ENCODE measurements at places on chromosomes 1 and 21.

DNA sequence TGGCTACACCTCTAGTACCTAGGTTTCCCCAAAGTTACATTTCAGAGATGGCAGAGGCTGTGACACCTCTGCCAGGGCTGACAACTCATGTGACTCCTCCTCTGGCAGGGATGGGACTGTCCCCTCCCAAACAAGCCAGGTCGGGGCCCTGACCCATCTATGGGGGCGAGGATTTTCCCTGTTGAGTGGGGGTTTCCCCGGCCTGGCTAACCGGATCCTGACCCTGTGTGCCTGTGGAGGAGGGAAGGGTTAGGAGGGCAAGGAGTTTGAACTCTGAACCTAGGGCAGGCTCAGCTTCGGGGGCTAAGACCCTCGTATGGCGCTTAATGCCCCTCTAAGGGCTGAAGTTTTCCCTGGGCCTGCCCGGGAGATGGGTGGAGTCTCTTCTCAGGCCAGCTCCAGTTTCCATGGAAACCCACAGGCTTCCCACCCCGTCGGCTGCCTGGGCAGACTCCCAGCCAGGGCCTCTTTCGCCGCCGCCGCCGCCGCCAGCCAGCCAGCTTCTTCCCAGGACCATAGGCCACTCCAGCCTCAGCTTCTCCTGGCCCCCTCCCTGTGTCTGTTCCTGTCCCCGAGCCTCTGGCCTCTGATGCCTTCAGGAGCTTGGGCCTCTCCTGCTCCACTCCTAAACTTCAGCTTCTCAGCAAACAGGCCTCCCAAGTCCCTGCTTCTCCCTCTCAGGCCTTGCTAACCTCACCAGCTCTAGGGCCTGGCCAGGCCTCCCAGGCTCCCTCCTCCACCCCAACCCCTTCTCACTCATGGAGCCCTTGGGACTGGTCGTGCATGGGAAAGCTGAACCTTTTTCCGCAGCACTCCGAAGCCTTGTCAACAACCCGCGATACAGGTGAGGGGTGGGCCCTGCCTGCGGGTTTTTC is at the start of gene BTBD19:
Gene BTBD19, plus strand, starts transcription at position 461 of the 875 bp plus-strand sequence. Its CDS starts 298 bp downstream, at position 759.
- H3K27me3 ChIP-seq: no peaks in the 10 kb centered on the region
- peak; percentile 90 for DNase-seq
- H3K4me1 ChIP-seq: peaks cover 58% of the 10 kb centered on the region
- H3K36me3 ChIP-seq: peaks cover 32% of the 10 kb centered on the region
- H3K27ac ChIP-seq: peak within 1 kb of the TSS; percentile 99

DNA sequence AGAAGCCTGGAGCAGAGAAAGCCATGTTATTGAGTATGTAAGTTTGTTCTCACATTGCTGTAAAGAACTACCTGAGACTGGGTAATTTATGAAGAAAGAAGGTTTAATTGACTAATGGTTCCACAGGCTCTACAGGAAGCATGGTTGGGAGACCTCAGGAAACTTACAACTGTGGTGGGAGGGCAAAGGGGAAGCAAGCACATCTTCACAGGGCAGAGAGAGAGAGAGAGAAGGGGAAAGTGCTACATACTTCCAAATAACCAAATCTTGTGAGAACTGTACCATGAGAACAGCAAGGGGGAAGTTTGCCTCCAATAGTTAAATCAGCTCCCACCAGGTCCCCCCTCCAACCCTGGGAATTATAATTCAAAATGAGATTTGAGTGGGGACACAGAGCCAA is 302.7 kb downstream of the ST6GALNAC3 start:
- no peak for DNase-seq
- no peaks in the 10 kb centered on the region for H3K27me3 ChIP-seq
- H3K36me3 ChIP-seq: no peaks in the 10 kb centered on the region

DNA sequence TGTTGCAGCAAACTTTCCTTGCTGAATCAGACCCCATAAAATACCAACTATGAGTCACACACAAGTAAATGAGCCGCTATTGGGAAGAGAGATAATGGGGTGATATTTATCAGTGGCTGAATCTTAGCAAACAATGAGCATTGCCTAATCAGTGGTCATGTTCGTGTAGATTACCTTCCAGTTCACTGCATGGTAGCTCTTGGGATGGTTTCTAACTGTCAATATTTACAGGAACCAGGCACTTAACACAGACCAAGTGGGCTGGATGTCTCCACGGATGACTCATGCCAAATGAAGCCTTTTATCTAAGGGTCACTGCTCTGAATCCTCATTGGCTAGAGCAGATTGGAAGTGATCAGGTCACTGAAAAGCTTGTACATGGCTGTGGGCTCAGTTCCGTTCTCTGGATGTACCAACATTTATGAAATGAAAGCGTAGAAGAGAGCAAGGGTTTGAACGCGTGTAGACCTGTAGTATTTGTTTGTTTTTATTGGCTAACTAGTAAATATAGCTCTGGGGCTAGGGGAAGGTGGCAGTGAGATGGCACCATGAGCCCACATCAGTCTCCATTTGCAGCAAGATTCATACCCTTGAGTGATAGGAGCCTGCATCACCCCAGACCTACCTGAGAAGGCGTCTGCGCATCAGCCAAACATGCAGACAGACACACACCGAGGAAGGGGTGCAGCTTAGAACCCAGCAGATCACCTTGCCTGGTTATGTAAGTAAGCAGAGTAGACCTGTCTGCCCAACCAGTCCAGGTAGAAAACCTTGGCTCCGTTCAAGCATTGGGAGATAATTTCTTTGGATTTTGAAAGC is 153.3 kb downstream of the TOMM20 start:
- H3K4me1 ChIP-seq: peaks cover 35% of the 10 kb centered on the region
- H3K27me3 ChIP-seq: no peaks in the 10 kb centered on the region
- no peak for DNase-seq
- no peaks in the 10 kb centered on the region for H3K36me3 ChIP-seq

- no peak overlapping the region for H3K27ac ChIP-seq
- no peak for DNase-seq
- H3K27me3 ChIP-seq: no peaks in the 10 kb centered on the region
- no peaks in the 10 kb centered on the region for H3K36me3 ChIP-seq
- no peak overlapping the region for H3K4me3 ChIP-seq
- H3K4me1 ChIP-seq: no peaks in the 10 kb centered on the region
Measured at GRCh38 chr21:18478513-18478912, 74.9 kb upstream of the TMPRSS15 start.

DNA sequence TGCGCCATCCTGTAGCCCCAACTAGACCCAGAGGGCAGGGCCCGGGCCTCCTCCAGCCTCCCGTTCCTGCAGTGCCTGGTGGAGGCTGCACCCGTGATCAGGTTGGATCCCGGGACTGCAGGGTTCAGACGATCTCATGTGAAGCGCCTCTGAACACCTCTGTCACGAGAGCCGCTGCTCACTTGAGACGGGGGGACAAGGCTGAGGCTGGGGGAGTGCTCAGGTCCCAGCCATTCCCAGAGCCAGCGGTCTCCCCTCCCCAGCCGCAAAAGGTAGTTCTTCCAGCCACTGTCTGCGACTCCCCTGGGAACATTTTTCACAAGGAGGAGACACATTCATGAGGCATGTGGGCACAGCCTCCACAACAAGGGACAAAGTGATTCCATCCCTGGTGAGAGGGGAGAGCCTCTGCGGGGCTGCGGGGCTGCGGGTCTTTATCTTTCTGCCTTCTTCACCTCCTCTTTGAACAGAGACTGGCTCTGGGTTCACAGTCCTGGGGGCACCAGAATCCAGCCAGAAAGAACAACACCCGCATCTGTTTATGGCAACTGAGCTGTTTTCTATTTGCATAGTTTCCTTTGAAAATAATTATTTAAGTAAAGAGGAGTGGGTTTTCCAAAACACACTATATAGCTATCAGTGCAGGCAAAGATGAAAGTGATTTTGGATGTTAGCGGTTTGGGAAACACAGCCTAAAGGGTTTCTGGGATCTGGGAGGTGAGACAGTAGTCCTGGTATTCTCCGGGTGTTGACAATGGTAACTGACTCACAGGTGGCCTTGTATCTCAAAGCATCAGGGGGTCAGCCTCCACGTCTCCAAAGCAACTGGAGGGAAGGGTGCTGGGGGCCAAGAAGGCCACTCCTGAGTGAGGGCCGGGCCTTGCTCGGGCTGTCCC is 13.0 kb upstream of the LDLRAP1 start:
- H3K4me3 ChIP-seq: no peak overlapping the region
- no peak for DNase-seq
- H3K27me3 ChIP-seq: no peaks in the 10 kb centered on the region
- no peaks in the 10 kb centered on the region for H3K36me3 ChIP-seq
- no peak overlapping the region for H3K27ac ChIP-seq

GRCh38 chr1:93768380-93768863 is 86.8 kb upstream of the BCAR3 start:
- H3K27me3 ChIP-seq: no peaks in the 10 kb centered on the region
- H3K4me3 ChIP-seq: no peak overlapping the region
- DNase-seq: no peak
- no peak overlapping the region for H3K27ac ChIP-seq
- H3K4me1 ChIP-seq: peaks cover 7% of the 10 kb centered on the region

GRCh38 chr1:19765623-19766022 is 34.1 kb downstream of the TMCO4 start:
- H3K27me3 ChIP-seq: no peaks in the 10 kb centered on the region
- DNase-seq: no peak
- H3K4me3 ChIP-seq: no peak overlapping the region
- no peak overlapping the region for H3K27ac ChIP-seq
- H3K36me3 ChIP-seq: peaks cover 14% of the 10 kb centered on the region
- H3K4me1 ChIP-seq: no peaks in the 10 kb centered on the region

- no peaks in the 10 kb centered on the region for H3K27me3 ChIP-seq
- peaks cover 4% of the 10 kb centered on the region for H3K4me1 ChIP-seq
- peak; percentile 7 for DNase-seq
Measured at GRCh38 chr1:109476825-109477224, 6.9 kb upstream of the ATXN7L2 start.

- peak overlapping the region; percentile 81 for H3K4me3 ChIP-seq
- no peak for DNase-seq
- H3K36me3 ChIP-seq: no peaks in the 10 kb centered on the region
- H3K27me3 ChIP-seq: no peaks in the 10 kb centered on the region
Measured at GRCh38 chr21:32612999-32613337, 791 bp upstream of the CFAP298 start.

DNA sequence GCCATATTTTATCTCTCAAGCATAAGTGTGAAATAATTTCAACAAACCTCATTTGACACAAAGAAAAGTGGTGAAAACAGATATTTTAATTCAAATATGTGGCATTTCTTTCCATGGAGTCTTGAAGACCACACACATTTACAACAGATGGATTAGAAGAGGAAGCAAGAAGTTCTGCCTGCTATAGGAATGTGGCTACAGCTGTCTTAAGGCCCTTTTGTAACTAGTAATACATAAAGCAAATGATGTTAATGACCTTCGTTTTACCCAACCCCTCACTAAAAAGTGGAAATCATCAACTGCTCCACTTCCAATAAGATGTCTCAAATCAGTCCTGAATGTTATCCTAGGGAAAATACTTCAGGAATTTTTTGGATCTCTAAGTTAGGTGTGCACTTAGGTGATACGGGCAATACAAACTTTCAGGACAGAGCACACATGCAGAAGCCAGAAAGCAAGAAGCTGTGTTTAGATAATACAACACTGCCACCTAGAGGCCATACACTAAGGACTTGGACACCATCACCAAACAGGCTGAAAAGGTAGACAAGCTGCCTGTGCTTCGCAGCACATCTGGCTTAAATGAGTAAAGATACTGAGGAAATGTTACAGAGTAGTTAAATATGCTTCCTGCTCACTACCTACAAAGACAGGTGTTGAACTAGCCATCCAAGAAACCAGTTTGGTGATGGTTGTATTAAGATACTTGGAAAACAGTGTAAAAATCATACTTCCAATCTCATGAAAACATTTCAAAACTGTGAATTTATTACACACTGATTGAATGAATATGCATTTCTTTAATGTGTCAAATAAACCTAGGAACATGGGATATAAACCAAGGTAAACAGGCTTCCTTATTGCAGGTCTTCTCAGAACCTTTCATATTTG is 24.4 kb downstream of the RRAGC start:
- H3K4me1 ChIP-seq: peaks cover 18% of the 10 kb centered on the region
- peaks cover 4% of the 10 kb centered on the region for H3K27me3 ChIP-seq
- peak; percentile 55 for DNase-seq
- no peak overlapping the region for H3K27ac ChIP-seq
- no peak overlapping the region for H3K4me3 ChIP-seq
- H3K36me3 ChIP-seq: peaks cover 8% of the 10 kb centered on the region

DNA sequence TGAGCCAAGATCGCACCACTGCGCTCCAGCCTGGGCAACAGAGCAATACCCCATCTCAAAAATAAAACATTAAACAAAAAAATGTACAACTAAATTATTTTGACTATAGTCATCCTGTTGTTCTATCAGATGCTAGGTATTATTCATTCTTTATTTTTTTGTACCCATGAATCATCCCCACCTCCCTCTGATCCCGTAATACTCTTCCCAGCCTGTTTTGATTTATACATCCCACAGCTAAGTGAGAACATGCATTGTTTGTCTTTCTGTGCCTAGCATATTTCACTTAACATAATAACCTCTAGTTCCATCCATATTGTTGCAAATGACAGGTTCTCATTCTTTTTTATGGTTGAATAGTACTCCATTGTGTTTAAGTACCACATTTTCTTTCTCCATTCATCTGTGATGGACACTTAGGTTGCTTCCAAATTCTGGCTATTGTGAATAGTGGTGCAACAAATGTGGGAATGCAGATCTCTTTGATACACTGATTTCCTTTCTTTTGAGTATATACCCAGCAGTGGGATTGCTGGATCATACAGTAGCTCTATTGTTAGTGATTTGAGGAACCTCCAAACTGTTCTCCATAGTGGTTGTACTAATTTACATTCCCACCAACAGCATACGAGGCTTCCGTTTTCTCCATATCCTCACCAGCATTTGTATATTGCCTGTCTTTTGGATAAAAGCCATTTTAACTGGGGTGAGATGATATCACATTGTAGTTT is 84.4 kb downstream of the MACF1 start:
- no peak overlapping the region for H3K27ac ChIP-seq
- no peaks in the 10 kb centered on the region for H3K27me3 ChIP-seq
- no peaks in the 10 kb centered on the region for H3K36me3 ChIP-seq
- no peak overlapping the region for H3K4me3 ChIP-seq
- no peaks in the 10 kb centered on the region for H3K4me1 ChIP-seq

- H3K4me3 ChIP-seq: no peak overlapping the region
- H3K27me3 ChIP-seq: no peaks in the 10 kb centered on the region
- H3K4me1 ChIP-seq: no peaks in the 10 kb centered on the region
- no peak overlapping the region for H3K27ac ChIP-seq
Measured at GRCh38 chr1:228552596-228553176, 65.5 kb downstream of the RNF187 start.

- H3K36me3 ChIP-seq: peaks cover 69% of the 10 kb centered on the region
- no peaks in the 10 kb centered on the region for H3K27me3 ChIP-seq
- no peak overlapping the region for H3K27ac ChIP-seq
- H3K4me3 ChIP-seq: no peak overlapping the region
- no peak for DNase-seq
Measured at GRCh38 chr1:46581681-46582455, 22.2 kb downstream of the MKNK1 start.

- H3K27me3 ChIP-seq: no peaks in the 10 kb centered on the region
- no peak overlapping the region for H3K27ac ChIP-seq
- no peaks in the 10 kb centered on the region for H3K4me1 ChIP-seq
- DNase-seq: no peak
Measured at GRCh38 chr1:21852282-21853130, 40.4 kb downstream of the LDLRAD2 start.
